ENCODE measurements at places on chromosomes 3 and 15.

DNA sequence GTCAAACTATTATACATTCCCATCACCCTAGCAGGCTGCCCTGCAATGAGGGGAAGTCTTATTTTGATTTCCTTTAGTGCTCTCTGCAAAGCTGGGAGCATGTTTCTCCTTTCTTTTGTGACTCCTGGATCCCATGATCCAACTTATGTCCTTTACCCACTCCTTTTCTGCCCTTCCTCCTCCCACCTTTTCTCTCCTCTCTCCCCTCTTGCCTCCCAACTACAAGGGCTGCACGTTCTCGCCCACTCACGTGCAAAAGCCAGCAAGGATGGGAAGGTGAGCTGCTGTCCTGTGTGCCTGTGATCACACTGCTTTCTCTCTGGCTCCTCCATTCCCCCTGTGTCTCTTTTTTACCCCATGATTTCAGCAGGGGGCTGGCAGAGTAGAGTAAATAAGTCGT is 6.1 kb downstream of the VIPR1 start:
- H3K27ac ChIP-seq: peak overlapping the region; percentile 82
- peaks cover 53% of the 10 kb centered on the region for H3K4me1 ChIP-seq
- DNase-seq: no peak
- peak overlapping the region; percentile 56 for H3K4me3 ChIP-seq

GRCh38 chr15:66620341-66620740 is 54.5 kb upstream of the LCTL start:
- H3K27ac ChIP-seq: no peak overlapping the region
- H3K4me1 ChIP-seq: peaks cover 6% of the 10 kb centered on the region
- no peak overlapping the region for H3K4me3 ChIP-seq
- peaks cover 3% of the 10 kb centered on the region for H3K36me3 ChIP-seq
- DNase-seq: no peak

- H3K36me3 ChIP-seq: no peaks in the 10 kb centered on the region
- no peak overlapping the region for H3K27ac ChIP-seq
- H3K4me3 ChIP-seq: no peak overlapping the region
- H3K4me1 ChIP-seq: no peaks in the 10 kb centered on the region
These were observed 514.1 kb downstream of the MAGI1 start for GRCh38 chr3:65524584-65524983.

DNA sequence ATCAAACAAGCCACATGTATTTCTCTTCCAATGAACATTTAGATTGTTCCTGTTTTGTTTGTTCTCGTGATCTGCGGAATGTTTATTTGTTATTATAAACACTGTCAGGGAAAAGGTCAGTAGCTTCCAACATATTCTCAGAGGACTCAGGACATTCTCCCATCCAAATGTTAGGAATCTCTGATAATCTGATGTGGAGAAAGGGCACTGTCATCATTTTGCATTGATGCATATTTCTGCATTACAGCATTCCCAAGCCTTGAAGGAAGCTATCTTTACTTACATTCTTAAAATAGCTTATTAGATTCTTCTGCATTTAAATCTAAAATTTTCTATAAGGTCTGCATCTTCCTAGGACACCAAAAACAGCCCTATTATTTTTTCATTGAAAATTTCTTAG is 10.3 kb downstream of the MYO1E start:
- H3K4me3 ChIP-seq: no peak overlapping the region
- H3K27me3 ChIP-seq: peaks cover 20% of the 10 kb centered on the region
- H3K27ac ChIP-seq: no peak overlapping the region

GRCh38 chr3:77053795-77054194 is 13.9 kb downstream of the ROBO2 start:
- H3K4me3 ChIP-seq: no peak overlapping the region
- no peaks in the 10 kb centered on the region for H3K27me3 ChIP-seq
- no peak overlapping the region for H3K27ac ChIP-seq

DNA sequence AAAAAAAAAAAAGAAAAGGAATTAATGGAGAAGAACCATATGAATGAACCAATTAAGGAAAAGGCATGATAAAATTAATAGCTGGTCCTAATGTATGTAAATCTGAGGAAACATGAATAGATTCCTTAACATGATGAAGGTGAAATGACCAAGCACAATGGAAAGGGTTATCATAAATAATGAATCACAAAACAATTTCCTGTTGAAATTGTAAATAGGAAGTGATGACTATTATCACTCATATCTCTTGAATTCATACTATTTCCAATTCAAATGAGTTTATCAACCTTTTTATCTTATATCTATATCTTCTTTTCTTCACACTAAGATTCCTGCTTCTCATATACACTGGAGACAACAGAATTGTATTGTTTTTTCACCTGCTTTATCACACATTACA is 32.0 kb downstream of the AADACL2 start:
- no peak overlapping the region for H3K27ac ChIP-seq
- no peaks in the 10 kb centered on the region for H3K36me3 ChIP-seq
- no peaks in the 10 kb centered on the region for H3K4me1 ChIP-seq
- H3K27me3 ChIP-seq: peaks cover 22% of the 10 kb centered on the region
- no peak overlapping the region for H3K4me3 ChIP-seq

DNA sequence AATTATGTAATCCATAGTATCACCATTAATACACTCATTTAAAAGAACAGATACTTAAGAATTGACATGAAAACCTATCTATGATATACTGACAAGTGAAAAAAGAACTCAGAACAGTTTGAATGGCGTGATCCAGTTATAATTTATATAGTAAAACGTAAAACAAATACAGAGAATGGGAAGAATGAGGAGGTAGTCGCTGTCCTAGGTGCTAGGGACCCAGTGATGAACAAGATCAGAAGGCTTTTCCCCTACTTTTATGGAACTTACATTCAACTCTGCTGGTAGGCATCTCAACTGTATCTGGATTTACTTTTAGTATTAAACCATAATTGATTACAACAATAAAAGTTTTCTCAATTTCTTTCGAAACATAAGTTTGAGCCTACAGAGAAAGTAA is 31.8 kb downstream of the GSK3B start:
- no peak overlapping the region for H3K4me3 ChIP-seq
- no peak for DNase-seq
- no peak overlapping the region for H3K27ac ChIP-seq
- no peaks in the 10 kb centered on the region for H3K27me3 ChIP-seq

GRCh38 chr3:127597020-127597771 is 1.0 kb upstream of the MCM2 start:
- no peaks in the 10 kb centered on the region for H3K27me3 ChIP-seq
- H3K36me3 ChIP-seq: peaks cover 2% of the 10 kb centered on the region
- peaks cover 19% of the 10 kb centered on the region for H3K4me1 ChIP-seq
- H3K27ac ChIP-seq: peak overlapping the region; percentile 91
- no peak for DNase-seq

DNA sequence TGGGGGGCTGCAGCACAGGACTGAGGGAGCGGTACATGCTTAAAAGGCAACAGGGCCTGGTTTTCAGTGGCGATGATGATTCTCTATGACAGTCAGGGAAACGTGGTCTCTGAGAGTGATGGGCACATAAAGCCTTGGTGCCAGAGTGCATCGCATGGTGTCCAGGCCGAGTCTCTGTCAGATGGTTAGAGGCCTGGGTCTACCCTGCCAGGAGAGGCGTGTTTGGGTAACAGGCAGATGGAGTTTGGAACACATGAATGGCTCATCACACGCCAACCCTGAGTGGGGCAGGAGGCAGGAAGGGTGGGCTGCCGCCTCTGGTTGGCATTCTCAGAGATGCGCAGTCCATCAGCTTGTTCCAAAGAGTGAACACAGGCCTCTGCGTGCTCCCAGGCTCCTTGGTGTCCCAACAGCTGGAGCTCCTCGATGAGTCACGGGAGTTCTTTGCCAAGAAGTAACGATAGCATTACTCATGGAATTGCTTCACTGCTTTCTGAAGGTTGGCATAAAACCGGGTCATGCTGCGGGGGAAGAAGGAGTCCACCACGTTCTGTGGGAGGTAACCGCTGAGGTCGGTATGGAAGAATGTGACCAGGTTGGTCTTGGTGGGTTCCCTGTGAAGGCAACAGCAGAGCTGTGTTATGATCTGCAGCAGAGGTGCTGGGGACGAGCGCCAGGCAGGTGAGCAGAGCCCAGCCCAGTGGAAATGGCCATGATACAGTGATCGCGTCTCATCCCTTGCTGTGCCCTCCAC is 11.0 kb downstream of the STARD5 start:
- H3K27me3 ChIP-seq: no peaks in the 10 kb centered on the region
- no peak for DNase-seq
- H3K4me1 ChIP-seq: peaks cover 51% of the 10 kb centered on the region

DNA sequence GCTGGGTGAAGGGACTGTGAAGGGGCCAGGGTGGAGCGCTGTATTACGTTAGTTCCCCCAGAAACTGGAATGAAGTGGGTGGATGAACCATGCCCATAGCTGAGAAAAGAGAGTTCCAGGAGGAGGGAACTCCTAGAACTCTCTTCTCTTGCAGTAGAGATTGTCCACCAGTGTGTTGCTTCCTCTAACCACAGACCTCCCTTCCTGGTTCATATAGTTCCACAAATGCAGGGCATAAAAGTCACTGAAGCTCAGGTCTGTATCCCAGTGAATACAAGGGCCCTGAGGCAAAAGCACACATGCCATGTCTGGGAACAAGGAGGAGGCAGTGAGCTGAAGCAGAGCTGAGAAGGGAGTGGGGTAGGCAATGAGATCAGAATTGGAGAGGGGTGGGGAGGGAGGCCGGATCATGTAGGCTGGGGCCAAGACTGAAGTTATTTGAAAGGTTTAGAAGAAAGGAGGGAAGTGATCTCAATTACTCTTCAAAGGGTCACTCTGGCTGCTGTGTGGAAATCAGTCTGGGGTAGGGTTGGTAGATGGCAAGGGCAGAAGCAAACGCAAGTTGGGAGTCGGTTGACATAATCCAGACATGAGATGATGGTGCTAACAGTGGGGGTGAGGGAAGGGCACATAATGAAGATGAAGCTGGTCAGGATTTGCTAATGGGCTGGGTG is 6.5 kb downstream of the A4GNT start:
- peaks cover 2% of the 10 kb centered on the region for H3K36me3 ChIP-seq
- no peak overlapping the region for H3K27ac ChIP-seq
- no peaks in the 10 kb centered on the region for H3K4me1 ChIP-seq
- no peak for DNase-seq
- peaks cover 20% of the 10 kb centered on the region for H3K27me3 ChIP-seq
- H3K4me3 ChIP-seq: no peak overlapping the region

GRCh38 chr3:188734395-188734794 is 437.4 kb upstream of the TPRG1 start:
- DNase-seq: no peak
- H3K4me1 ChIP-seq: peaks cover 7% of the 10 kb centered on the region
- peaks cover 3% of the 10 kb centered on the region for H3K36me3 ChIP-seq
- H3K27me3 ChIP-seq: no peaks in the 10 kb centered on the region

GRCh38 chr15:89783861-89784685 is 7.9 kb downstream of the MESP2 start:
- no peaks in the 10 kb centered on the region for H3K36me3 ChIP-seq
- peaks cover 4% of the 10 kb centered on the region for H3K4me1 ChIP-seq
- H3K4me3 ChIP-seq: no peak overlapping the region
- DNase-seq: no peak
- no peak overlapping the region for H3K27ac ChIP-seq

DNA sequence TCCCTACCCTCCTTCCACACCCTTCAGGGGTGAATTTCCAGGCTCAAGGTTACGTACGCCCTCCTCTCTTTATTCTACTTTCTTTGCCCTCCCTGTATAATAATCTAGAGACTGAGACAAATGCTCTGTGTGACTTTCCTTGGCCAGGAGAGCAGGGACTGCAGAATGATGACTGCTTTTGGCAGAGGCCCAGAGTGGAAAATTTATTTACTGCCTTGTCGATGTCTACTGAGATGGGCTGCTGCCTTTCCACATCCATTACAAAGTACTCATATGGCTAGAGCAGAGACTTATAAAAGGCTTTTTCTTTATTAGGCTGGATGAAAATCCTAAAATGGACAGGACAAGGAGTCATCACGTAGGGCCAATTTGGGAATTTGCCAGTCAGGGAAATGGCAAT is 576.2 kb downstream of the TUSC7 start:
- no peaks in the 10 kb centered on the region for H3K27me3 ChIP-seq
- no peak for DNase-seq
- H3K27ac ChIP-seq: no peak overlapping the region
- H3K4me1 ChIP-seq: no peaks in the 10 kb centered on the region
- H3K36me3 ChIP-seq: no peaks in the 10 kb centered on the region
- no peak overlapping the region for H3K4me3 ChIP-seq

DNA sequence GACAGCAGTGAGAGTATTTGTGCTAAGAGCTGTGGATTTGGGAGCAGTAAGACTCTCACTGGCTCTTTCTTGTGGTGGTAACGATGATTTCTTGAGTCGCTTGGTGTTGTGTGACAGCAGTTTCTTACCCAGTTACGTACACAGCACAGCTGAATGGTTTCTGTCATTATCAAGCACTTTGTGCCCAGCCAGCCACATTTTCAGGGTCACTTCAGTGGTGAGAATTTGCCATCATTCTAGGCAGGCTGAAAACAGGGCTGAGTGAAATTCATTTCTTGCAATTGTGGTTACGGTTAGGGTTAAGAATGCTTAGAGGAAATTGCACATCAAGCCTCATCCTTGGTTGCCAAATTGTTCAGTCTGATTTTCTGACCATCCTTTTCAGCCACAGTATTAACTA is 130.1 kb downstream of the RYR3 start:
- H3K27ac ChIP-seq: no peak overlapping the region
- no peak for DNase-seq
- H3K27me3 ChIP-seq: peaks cover 33% of the 10 kb centered on the region
- no peak overlapping the region for H3K4me3 ChIP-seq

DNA sequence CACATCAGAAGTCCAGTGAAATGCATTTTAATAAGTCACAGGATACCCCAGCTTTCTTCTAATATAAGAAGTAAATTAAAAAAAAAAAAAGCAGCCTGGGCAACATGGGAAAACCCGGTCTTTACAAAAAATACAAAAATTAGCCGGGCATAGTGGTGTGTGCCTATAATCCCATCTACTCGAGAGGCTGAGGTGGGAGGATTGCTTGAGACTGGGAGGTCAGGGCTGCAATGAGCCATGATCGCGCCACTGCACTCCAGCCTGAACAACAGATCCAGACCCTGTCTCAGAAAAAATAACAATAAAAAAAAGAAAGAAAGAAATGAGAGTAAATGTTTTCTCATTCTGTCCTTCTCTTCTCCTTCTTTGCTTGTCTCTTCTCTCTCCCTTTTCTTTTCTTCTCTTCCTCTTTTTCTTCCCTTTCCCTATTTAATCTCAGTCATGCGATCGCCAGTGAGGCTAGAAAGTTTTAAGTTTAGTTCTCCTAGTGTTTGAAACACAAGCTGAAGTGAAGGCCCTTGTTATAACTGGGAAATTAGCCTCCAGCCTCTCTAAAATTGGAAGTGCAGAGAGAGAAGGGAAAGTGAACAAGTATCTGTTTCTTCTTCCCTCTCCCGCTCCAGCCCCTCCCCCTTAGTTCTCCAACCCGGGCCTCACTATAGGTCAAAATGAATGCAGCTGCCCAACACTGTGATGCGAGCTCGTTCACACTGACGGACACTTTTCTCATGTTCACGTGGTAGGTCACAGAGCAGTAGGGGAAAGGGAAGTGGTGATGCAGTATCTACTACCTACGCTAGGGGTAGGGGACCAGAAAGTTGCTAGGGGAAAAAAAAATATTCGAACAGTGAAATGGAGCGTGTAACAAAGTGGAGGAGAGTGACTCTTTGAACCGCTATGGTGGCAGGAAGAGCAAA is 23.5 kb upstream of the TSC22D2 start:
- peak overlapping the region; percentile 77 for H3K4me3 ChIP-seq
- DNase-seq: no peak
- peak overlapping the region; percentile 83 for H3K27ac ChIP-seq
- peaks cover 16% of the 10 kb centered on the region for H3K4me1 ChIP-seq
